ENCODE measurements at places on chromosomes 7 and 10.
A peak's percentile ranks its signal among the peaks of the same experiment; 100 is the strongest.

- peak; percentile 72 for DNase-seq
Measured at GRCh38 chr10:74419491-74419951, 268.5 kb downstream of the ADK start.

DNA sequence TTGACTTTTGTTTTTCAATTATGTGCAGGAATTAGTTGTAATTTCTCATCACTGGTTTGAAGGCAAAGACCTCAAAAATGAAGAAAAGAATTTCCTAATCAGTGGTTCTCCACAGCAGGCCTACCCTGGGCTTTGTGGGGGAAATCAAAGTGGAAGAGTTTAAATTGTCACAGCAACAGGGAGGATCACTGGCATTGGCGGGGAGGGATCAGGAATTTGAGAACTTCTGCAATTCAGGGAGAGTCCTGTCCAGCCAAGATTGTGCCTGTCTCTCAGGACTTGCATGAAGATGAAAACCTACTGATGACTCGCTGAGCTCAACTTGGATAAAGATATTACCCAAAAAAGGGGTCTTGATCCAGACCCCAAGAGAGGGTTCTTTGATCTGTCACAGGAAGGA is 70.1 kb downstream of the HACD1 start:
- no peak for DNase-seq

DNA sequence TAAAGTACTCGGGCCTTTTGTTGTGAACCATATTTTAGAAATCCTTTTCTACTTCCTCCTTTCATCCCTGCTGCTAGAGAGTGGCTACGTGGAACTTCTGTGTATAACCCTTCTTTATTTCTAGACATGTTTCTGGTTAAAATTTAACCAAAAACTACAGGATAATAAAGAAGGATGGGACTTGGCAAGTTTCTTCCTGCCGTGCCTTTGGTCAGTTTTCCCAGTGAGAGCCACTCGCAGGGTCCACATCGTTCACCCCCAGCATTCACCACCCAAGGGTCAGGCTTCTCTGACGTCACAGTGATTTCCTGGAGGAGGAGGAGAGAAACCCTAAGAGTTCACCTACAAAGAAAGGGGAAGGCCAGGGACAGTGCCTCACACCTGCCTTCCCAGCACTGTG is 45.4 kb downstream of the NKX6-2 start:
- no peak for DNase-seq

DNA sequence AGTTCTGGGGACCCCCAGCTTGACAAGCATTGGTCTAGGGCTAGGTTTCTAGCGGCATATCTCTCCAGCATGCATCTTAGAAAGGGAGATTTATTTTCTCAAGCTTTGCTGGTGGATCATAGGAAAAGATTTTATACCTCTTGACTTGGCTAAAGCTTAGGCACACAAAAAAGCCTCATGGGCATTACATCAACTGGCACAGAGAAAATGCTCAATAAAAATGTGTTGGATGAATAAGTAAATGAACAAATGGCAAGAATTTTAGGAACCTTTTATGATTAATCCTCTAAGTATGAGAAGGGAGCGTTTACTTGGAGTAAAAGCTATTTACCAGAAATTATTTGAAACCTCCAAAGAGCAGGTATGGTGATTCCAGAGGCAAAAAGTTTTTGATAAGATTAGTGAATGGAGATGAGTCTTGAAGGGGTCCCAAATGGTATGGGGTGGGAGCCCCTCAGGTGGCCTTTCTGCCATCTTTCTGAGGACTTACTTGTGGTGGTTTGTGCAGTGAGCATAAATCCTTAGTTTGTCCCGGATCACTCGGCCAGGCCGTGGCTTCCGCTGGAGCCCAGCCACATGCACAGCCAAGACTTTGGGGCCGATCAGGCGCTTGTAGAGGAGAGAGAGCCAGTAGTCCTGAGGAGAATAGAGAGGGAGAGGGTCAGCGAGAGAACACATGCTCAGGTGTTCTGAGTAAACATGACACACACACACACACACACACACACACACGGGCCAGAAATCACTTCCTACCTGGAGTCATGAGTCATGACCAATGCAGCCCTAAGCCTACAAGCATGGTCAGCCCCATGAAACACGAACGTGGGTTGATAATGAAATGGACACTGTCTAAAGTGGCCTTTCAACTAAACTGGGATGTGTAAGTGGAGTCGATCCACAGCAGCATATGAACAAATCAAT is 43.1 kb upstream of the HPS1 start:
- DNase-seq = no peak

DNA sequence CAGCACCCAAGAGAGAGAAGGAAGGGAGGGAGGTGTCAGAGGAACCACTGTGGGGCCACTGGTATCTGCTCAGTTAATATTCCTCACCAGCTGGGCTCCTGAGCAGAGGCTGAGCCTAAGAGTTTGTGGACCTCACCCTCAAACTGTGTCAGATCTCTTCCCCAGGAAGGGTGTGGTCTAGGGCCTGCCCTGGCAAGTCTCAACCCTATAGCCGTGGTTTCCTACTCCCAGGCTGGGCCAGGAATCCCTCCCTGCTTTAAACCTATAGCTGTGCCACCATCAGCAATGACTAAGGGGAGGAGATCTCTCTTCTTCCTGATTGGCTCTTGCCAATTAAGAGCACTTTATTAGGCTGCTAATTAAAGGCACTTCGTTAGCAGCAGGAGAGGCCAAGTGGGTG is 29.9 kb downstream of the POLL start:
- DNase-seq = peak; percentile 27

DNA sequence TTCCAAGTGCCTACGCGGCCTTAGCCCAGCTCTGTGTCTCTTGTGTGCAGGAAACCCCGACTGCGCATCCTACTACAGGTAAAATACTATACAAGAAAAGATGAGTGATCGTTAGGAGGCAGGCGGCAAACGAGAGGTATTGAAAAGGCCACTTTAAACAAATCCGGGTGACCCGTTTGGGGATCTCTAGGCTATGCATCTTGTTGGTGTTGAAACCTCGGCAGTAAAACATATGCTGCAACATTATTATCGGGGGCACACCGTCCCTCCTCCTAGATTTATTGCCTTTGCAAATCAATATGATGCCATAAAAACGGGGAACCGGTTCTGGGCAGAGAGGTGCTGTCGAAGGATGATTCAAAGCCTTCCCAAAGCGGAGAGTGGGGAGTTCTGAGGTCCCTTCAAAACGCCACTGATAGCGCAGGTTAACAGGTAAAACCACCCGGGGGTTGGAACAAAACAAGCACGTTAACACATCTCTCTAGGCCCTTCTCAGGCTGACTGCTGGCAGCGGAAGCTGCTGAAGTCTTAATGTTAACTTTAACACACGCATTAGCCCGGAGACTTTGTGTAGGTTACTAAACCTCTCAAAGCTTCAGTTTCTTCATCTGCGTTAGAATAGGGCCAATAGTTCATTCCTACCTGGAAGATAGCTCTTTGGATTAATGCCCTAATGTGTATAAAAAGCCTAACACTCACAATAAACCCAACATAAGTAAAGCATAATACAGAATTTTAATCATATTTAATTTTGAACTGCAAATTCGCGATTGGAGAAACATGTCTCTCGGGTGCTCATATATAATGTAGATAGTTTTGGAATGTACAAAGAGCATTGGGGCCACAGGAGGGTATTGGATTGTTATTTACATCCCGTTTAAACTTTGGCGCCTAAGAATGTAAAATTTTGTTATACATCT is 2.6 kb upstream of the TBX20 start:
- peak; percentile 46 for DNase-seq

- peak; percentile 12 for DNase-seq
Measured at GRCh38 chr7:132655131-132655727, 79.0 kb upstream of the PLXNA4 start.

DNA sequence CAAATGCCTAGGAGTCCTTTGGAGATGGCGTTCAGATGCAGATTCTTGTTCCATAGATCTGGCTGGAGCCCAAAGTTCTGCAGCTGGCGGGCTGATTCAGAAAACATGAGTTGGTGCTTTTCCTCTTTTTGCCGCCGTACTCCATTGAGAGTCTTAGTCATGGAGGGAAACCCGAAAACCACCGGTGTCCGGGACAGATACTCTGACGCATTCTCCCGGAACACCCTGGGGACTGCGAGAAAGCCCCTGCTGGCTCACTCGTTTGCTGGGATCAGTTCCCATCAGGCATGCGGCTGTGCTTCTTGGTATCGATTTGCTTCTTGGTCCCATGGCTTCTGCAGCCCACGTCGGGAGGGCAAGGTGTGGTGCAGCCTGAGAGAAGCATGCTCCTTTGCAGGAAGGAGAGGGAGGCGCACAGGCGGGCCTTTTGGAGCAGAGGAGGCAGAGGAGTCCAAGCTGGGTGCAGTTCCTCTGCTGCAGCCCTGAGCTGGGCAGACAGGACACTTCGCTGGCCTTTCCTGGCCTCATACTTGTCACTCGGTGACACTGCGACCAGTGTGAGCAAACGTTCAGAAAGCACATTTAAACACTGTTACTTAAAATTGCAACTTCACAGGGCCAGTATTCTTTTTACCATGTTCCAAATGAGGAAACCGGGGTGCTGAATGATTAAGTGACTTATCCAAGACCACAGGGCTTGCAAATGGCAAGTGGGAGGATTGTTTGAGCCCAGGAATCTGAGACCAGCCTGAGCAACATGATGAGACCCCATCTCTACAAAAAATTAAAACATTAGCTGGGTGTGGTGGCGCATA is 30.6 kb upstream of the PFKFB3 start:
- peak; percentile 87 for DNase-seq

- DNase-seq = peak; percentile 46
Measured at GRCh38 chr10:102409604-102410428, 8.8 kb downstream of the PSD start.

DNA sequence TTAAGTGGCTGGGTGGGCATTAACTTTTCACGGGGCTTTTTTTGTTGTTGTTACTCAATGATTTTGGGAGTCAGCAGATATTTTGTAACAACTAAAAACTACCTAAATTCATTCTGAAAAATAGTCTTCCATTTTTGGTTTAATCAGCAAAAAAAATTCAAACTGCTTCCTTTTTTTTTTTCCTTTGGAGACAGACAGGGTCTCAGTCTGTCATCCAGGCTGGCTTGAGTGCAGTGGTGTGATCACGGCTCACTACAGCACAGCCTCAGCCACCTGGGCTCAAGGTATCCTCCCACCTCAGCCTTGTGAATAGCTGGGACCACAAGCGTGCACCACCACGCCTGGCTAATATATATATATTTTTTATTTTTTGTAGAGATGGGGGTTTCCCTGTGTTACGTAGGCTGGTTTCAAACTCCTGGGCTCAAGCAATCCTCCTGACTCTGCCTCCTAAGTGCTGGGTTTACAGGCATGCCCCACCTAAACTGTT is 36.5 kb downstream of the SKIDA1 start:
- DNase-seq = no peak

All from tongue (tissue), 3 donors.